ENCODE measurements at places on chromosomes 4 and X. TPM values are rescaled to one million over a fixed set of nuclear protein-coding genes. Genes with fewer than 3 reads are reported as not detected.

Gene WDR17
- total RNA-seq, result 12.8 TPM

Gene CTAG2
- not detected for total RNA-seq

Gene STK32B
- 14.8 TPM for total RNA-seq

Gene EBP
- 11.0 TPM for total RNA-seq

Gene HSFX3
- total RNA-seq, result not detected

Gene CT45A3
- not detected for total RNA-seq

Gene IL21
- total RNA-seq, result not detected

Gene MAGED2
- total RNA-seq, result 324 TPM

Gene PAGE2B
- total RNA-seq, result not detected

Gene VEGFC
- total RNA-seq, result 34.4 TPM

Gene TMPRSS11B
- not detected for total RNA-seq

- no peak overlapping the region for H3K27ac ChIP-seq
- no peak overlapping the region for H3K4me3 ChIP-seq
- no peaks in the 10 kb centered on the region for H3K27me3 ChIP-seq
Measured at GRCh38 chrX:13499736-13500135, 69.7 kb upstream of the EGFL6 start.

GRCh38 chr4:22531311-22532019 is 15.6 kb upstream of the ADGRA3 start:
- H3K27ac ChIP-seq, result no peak overlapping the region
- no peak overlapping the region for H3K4me3 ChIP-seq
- H3K27me3 ChIP-seq, result no peaks in the 10 kb centered on the region

- no peak overlapping the region for H3K4me3 ChIP-seq
- H3K4me1 ChIP-seq, result no peaks in the 10 kb centered on the region
- H3K36me3 ChIP-seq, result no peaks in the 10 kb centered on the region
- H3K27me3 ChIP-seq, result no peaks in the 10 kb centered on the region
- no peak for DNase-seq
- H3K27ac ChIP-seq, result no peak overlapping the region
Measured at GRCh38 chr4:80540349-80540748, 204.8 kb downstream of the CFAP299 start.

DNA sequence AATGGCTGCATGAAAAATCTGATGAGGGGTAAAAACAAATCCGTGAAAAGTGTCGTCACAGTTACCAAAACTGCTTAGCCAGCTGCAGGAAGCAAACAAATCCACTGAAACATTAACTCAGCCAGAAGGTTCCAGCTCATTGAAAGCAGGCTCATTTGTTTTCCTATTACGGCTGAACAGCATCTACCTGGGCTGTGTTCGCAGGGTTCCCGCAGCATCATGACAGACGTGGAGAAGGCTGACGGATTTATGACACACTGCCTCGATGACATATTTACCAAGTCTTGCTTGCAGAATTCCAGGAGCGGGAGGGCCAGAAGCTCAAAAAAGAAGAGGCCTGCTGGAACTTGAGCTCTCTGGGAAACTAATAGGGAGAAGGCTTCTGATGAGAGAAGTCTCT is 781.1 kb downstream of the RAB28 start:
- H3K27ac ChIP-seq, result no peak overlapping the region
- H3K4me1 ChIP-seq, result no peaks in the 10 kb centered on the region
- H3K27me3 ChIP-seq, result no peaks in the 10 kb centered on the region
- no peak for DNase-seq
- H3K4me3 ChIP-seq, result no peak overlapping the region

GRCh38 chr4:87097075-87097474 is 123.3 kb downstream of the KLHL8 start:
- peaks cover 61% of the 10 kb centered on the region for H3K4me1 ChIP-seq
- no peak for DNase-seq
- no peaks in the 10 kb centered on the region for H3K27me3 ChIP-seq
- H3K27ac ChIP-seq, result no peak overlapping the region
- no peak overlapping the region for H3K4me3 ChIP-seq

DNA sequence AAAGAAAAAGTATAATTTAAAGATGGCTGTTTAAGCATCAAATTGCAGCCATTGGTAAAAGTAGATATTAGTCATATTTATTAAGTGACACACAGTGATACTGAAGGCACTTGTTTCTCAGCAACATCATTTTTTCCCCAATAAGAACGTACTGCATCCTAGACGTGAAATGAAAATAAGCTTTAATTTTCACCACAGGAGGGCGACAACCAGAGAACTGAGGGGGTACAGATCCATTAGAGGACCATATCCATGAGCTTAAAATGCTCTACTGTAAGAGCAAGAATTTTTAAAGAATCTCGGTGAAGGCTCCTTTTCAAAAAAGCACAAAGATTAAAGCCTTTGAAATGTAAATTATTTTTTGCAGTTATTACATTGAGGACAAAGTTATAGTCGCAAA is 33.4 kb downstream of the FRG1 start:
- no peak overlapping the region for H3K27ac ChIP-seq
- H3K27me3 ChIP-seq, result no peaks in the 10 kb centered on the region
- no peak overlapping the region for H3K4me3 ChIP-seq
- no peaks in the 10 kb centered on the region for H3K36me3 ChIP-seq

DNA sequence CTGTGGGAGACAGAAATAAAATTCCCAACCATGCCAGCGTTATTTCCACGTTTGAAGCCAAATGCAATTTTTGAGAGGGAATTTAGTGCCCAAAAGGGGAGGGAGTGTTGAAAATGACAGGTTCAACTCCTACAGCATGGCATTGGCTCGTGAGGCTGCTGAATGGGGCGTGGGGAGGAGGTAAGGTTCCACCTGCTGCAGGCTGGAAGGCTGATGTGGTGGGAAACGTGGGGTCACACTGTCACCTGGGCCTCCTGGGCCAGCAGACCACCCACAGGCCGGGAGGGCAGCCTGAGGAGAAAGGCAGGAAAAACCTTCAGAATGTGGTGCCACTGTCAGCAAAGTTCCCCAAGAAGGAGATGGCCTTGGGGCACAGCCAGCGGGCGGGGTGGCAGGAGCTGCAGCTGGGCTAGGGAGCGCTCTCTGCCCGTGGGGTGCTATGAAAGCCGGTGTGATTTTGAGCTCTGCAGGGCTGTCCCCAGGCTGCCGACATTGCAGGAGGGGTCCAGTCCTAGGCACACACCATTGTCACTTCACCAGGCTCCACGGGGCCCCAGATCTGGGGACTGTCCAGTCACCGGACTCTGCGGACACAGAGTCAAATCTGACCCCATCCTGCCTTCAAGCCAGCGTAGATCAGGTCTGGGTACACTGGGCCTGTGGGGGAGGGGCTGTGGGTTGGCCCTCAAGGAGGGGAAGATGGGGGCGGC is 19.6 kb downstream of the MSANTD1 start:
- DNase-seq, result peak; percentile 1
- H3K27me3 ChIP-seq, result no peaks in the 10 kb centered on the region
- no peak overlapping the region for H3K4me3 ChIP-seq
- no peak overlapping the region for H3K27ac ChIP-seq
- H3K36me3 ChIP-seq, result no peaks in the 10 kb centered on the region

DNA sequence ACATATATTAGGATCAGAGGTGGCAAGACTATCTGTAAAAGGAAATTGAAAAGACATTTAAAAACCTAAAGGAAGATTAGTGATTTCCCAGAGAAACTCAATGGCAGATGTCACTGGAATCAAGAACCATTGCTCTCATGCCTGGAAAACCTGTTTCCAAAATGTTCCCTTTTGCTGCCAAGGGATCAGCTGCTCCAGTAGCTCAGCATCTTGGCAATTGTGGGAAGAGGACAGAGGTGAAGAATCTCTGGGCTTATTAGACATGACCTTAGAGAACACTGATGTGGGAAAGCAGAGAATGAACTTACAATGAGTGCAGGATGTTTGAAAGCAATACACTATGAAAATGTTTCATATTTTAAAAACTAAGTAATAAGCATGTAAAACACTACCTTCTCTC is 98.3 kb downstream of the SHROOM3 start:
- no peak for DNase-seq
- no peaks in the 10 kb centered on the region for H3K27me3 ChIP-seq
- no peak overlapping the region for H3K27ac ChIP-seq
- H3K36me3 ChIP-seq, result no peaks in the 10 kb centered on the region
- peaks cover 4% of the 10 kb centered on the region for H3K4me1 ChIP-seq

DNA sequence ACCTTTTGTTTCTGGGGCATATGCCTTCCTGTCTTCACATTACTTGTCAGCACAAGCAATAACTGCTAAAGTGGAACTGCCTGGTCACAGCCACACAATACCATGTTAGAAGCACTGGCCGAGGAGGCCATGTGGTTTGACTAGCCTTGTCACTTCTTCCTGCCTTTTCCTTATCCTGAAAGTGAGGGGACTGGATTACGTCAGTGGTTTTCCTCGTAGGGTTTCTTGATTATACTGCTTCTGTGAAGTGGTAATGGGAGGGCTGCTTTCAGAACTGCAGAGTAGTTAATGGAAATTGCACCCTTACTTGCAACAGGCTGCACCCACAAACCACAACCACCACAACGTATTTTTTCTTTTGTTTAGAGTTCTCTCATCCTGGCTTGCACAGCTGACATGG is 26.6 kb downstream of the ZRSR2 start:
- no peak overlapping the region for H3K4me3 ChIP-seq
- peaks cover 23% of the 10 kb centered on the region for H3K36me3 ChIP-seq

GRCh38 chrX:111262086-111262485 is 8.2 kb downstream of the CAPN6 start:
- no peaks in the 10 kb centered on the region for H3K27me3 ChIP-seq
- H3K27ac ChIP-seq, result no peak overlapping the region
- no peaks in the 10 kb centered on the region for H3K36me3 ChIP-seq
- H3K4me3 ChIP-seq, result no peak overlapping the region

GRCh38 chr4:124641715-124642381 is 70.7 kb downstream of the ANKRD50 start:
- H3K36me3 ChIP-seq, result no peaks in the 10 kb centered on the region
- peak; percentile 86 for DNase-seq
- H3K4me3 ChIP-seq, result no peak overlapping the region
- no peaks in the 10 kb centered on the region for H3K4me1 ChIP-seq
- H3K27me3 ChIP-seq, result no peaks in the 10 kb centered on the region

DNA sequence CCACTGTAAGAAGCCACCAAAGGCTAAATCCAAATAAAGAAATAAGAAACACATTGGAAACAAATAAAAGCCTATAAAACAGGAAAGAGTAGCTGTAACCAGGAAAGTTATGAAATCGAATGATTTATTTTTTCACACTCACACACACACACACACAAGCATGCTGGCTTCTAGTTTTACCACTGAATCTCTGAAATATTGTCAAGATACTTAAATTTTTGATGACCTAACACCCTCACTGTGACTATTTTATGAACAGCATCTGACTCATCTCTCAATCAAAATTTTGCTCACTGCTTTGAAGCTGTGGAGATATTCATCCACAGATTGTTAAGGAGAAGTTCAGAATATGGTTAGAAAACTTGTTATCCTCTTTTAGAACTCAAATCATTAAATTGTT is 13.9 kb upstream of the GABRB1 start:
- H3K4me1 ChIP-seq, result no peaks in the 10 kb centered on the region
- no peaks in the 10 kb centered on the region for H3K36me3 ChIP-seq
- no peaks in the 10 kb centered on the region for H3K27me3 ChIP-seq
- DNase-seq, result no peak

DNA sequence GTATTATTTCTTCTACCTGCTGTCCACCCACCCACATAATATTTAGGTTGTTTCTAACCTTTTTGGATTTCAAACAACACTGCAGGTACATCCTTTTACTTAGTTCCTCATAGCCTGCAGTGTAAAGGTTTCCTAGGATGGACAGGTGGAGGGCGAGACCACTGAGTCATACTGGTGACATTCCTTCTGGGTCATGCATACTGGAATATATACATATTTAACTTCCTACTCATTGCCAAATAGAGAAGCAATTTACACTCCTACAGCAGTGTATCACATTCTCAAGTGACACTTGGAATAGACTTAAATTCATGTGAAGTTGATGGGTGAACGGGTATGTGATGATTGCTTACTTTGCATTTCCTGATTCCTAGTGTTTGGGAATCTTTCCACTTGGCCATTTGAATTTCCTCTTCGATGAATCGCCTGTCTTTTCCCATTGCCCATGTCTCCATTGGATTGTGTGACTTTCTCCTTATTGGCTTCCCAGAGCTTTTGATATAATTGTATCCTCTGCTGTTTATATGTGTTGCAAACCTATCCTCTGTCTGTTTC is 8.2 kb upstream of the PPP2R2C start:
- H3K4me3 ChIP-seq, result no peak overlapping the region
- no peak for DNase-seq
- H3K27me3 ChIP-seq, result no peaks in the 10 kb centered on the region

DNA sequence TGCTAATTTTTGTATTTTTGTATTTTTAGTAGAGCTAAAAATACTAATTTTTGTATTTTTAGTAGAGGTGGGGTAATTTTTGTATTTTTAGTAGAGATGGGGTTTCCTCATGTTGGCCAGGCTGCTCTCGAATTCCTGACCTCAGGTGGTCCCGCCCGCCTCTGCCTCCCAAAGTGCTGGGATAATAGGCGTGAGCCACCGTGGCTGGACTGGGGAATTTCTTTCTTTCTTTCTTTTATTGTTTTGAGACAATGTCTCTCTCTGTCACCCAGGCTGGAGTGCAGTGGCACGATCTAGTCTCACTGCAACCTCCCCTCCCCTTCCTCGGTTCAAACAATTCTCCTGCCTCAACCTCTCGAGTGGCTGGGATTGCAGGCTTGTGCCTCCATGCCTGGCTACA is 83.0 kb downstream of the FAM193A start:
- H3K27ac ChIP-seq, result no peak overlapping the region
- no peak for DNase-seq
- no peaks in the 10 kb centered on the region for H3K27me3 ChIP-seq

DNA sequence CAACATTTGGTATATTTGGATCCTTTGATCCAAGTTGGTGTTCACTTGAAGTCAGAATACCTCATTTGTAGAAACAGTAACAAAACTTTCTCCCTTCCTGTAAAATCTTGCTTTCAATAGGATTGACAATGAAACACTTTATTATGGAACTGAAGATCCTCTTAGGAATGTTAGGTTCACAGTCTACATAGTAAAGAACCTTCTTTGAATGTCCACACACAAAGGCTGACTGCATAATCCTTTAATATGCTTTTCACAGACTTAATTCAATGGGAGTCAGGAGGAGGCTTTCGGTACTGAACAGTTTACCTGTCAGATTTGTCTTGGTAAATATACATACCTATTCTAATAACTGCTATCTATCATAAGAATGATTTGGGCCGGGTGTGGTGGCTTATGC is 188.5 kb downstream of the SPRY1 start:
- H3K36me3 ChIP-seq, result no peaks in the 10 kb centered on the region
- no peak overlapping the region for H3K27ac ChIP-seq
- H3K27me3 ChIP-seq, result no peaks in the 10 kb centered on the region
- no peaks in the 10 kb centered on the region for H3K4me1 ChIP-seq
- no peak for DNase-seq

GRCh38 chr4:110840221-110840654 is 217.4 kb upstream of the PITX2 start:
- no peaks in the 10 kb centered on the region for H3K36me3 ChIP-seq
- H3K27me3 ChIP-seq, result no peaks in the 10 kb centered on the region
- no peaks in the 10 kb centered on the region for H3K4me1 ChIP-seq
- no peak for DNase-seq
- no peak overlapping the region for H3K4me3 ChIP-seq
- no peak overlapping the region for H3K27ac ChIP-seq
